Stimulated activated CD4-positive, alpha-beta T cell treated with anti-CD3 and anti-CD28 coated beads, TNF-alpha, amount 100 ng/mL, for 4 hours (primary cell): ENCODE measurements at places on chromosomes 7 and 10.
A peak's percentile ranks its signal among the peaks of the same experiment; 100 is the strongest.

- DNase-seq: no peak
Measured at GRCh38 chr10:46551701-46552525, 4.5 kb downstream of the GPRIN2 start.

GRCh38 chr7:16564909-16565426 is 38.3 kb downstream of the LRRC72 start:
- no peak for DNase-seq

- DNase-seq: no peak
Measured at GRCh38 chr10:11260170-11260569, 242.5 kb downstream of the CELF2 start.

- DNase-seq: no peak
Measured at GRCh38 chr10:46525824-46526681, 30.4 kb downstream of the GPRIN2 start.

GRCh38 chr7:158587162-158588084 is at the start of gene PTPRN2:
PTPRN2 (minus strand) TSS chr7:158587823.
- DNase-seq: peak; percentile 9

- no peak for DNase-seq
Measured at GRCh38 chr10:82420001-82420400, 545.0 kb downstream of the NRG3 start.

DNA sequence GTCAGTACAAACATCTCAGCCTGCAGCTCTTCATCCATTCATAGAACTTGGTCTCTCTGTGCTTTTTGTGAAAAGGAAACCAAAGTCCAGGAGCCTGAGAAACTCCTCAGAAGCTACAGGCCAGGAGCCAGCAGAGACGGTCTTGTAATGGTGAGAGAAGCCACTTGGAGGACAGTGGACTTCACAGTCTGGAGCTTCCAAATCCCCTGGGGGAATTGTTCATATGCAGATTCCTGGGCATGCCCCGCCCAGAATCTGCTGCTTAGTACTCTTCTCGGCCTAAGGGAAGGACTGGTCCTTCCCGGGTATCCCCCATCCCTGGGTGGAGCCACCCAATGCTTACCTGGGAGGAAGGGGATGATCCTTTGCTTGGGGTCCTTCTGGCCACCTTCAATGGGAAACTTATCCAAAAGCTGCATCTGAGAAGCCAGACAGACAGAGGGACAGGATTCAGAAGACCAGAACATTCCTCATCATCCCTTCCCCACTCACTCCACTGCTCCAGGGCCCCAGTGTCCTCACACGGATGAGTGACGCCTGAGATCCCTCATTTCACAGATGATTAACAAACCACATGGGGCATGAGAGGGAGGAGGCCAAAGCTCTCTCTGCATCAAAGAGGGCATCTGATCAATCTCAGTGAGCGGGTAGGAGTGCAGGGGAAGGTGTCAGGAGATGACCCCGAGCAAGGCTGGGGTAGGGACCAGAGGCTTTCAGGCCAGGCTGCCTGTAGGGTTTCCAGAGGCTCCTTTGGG is 88.4 kb downstream of the SH3PXD2A start:
- DNase-seq: no peak

DNA sequence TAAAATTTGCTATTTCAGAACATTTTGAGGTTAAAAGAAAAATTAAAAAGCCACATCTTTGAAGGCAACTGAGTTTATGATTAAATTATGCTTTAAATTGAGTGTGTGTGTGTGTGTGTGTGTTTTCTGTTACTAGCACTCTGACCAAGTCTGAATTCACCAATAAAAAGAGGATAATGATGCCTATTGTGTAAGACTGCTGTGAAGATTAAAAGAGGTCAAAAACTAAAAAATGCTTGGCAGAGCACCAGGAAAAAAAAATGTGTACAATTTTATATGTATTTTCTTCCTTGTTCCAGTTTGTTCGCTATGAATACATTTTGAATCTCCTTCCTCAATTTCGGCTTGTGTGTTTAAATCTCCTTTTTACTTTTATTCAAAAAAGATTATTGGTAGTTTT is 316.6 kb upstream of the MAGI2 start:
- DNase-seq: no peak

DNA sequence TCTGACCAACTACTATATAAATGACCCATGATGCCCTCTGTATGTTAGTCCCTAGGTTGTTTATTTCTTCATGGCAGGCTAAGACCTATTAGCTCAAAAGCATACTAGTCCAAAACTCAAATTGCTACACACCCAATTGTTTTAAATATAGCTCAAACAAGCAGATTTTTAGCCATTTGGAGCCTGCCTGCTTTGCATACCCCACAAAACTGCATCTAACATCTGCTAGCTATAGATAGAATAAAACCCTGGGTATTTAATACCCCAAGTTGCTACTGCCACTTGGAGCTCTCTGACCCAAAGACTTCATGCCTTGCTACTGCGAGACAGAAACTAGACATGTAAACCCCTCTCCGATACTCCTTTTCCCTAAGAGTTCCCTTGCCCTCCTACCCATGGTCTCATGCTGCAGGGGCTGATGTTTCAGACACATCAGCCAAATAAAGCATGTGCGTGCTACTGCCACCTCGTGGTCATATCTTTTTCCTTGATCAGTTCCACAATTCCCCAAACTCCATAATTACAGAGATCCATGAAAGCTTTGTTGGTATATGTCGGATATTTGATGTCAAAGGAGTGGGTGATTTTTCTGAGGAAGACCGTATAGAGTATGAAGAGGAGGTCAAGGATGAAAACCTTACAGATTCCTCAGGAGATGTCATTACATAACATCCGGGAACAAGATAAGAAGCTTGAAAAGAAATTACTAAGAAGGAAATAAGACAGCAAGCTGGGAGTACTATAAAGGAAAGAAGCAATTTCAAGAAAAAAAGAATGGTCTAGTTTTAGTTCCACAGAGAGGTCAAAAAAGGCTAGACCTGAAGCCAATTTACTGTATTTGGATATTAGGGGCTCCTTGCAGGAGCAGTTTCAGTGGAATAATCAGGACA is 386.6 kb downstream of the SH2D4B start:
- no peak for DNase-seq

DNA sequence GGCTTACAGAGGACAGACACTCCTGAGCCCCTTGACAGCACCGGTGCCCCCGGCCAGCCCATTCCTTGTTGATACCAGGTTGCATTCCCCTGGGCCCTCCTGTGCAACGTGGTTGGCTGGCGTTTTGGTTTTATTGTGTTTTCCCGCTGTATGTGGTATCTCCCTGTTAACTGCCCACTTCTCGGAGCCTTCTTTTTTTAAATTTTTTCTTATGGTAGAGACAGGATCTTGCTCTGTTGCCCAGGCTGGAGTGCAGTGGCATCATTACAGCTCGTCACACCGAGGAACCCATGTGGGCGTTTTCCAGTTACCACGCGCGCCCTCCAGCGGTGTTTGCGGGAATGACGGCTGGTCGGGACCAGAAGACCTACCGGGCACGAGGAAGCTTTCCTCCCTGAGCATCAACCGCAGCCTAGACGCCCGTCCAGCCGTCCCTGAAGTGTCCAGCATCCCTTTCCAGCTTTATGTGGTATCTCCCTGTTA is 16.9 kb upstream of the ZFAND2A start:
- peak; percentile 72 for DNase-seq

- DNase-seq: no peak
Measured at GRCh38 chr7:10325395-10325794, 648.3 kb upstream of the PHF14 start.

GRCh38 chr7:85186521-85187241 is at the start of gene SEMA3D:
SEMA3D (minus strand) TSS chr7:85187056; CDS start chr7:85121891, 65,165 bp downstream.
- no peak for DNase-seq

GRCh38 chr10:71467569-71468362 is 71.0 kb downstream of the CDH23 start:
- DNase-seq: no peak

DNA sequence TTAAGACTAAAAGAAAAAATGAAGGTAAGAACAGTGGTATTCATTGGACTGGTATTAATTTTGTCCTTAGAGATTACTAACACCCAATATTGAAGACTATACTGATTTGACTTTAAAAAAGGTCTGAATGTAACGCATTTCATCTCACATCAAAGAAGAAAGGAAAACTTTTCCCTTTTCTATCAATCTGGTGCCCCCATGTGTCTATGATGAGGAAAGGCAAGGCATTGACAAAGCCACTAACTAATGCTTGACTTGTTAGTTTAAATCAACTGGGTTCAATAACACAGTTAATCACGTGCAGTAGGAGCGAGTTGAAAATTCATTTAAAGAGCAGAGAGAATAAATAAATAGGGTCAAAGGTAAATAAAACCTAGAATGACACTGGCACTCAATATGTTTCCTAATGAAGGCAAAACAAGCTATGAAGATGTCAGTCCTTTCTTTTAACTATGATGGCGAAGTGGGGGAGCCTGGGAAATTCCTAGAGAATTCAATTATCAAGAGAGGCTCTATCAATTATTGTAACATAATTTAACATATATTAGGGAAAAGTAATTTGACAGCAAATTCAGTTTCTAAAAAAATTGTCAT is 180.9 kb downstream of the ANK3 start:
- DNase-seq: no peak

- DNase-seq: no peak
Measured at GRCh38 chr7:68684996-68685395, 913.3 kb upstream of the AUTS2 start.
